Prostate gland (tissue), 2 donors: ENCODE measurements at places on chromosomes 5 and 9. TPM values are rescaled to one million over a fixed set of nuclear protein-coding genes. Genes with fewer than 3 reads are reported as not detected.

- no peak overlapping the region for H3K4me3 ChIP-seq
- no peaks in the 10 kb centered on the region for H3K4me1 ChIP-seq
- DNase-seq, result no peak
- no peak overlapping the region for H3K27ac ChIP-seq
- H3K27me3 ChIP-seq, result no peaks in the 10 kb centered on the region
Observed at GRCh38 chr9:85421641-85422040, 320.1 kb downstream of the AGTPBP1 start.

GRCh38 chr9:115285836-115286235 is 167.9 kb upstream of the TNC start:
- no peaks in the 10 kb centered on the region for H3K4me1 ChIP-seq
- H3K27ac ChIP-seq, result no peak overlapping the region
- DNase-seq, result no peak
- H3K27me3 ChIP-seq, result no peaks in the 10 kb centered on the region
- H3K36me3 ChIP-seq, result no peaks in the 10 kb centered on the region
- H3K4me3 ChIP-seq, result no peak overlapping the region

The BSPRY gene
- total RNA-seq, result 8.4 TPM

DNA sequence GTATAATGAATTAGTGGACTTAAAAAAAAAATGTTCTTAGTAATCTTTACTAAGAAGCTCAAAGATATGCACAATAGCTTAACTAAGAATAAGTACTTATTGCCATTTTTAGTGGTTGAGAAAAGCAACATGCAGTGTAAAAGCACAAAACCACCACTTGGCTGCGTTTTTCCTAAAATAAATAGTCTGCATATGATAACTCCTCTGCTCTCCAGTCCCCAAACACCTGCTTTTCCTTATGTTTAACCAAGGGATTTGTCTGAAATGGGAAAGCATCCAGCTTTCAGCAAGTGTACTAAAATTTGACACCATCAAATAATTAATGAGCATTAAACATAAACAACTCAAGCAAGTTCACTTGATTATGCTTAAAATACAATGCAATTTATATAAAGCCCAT is 41.4 kb downstream of the PSIP1 start:
- H3K4me1 ChIP-seq, result no peaks in the 10 kb centered on the region
- H3K27ac ChIP-seq, result no peak overlapping the region
- no peak overlapping the region for H3K4me3 ChIP-seq
- no peaks in the 10 kb centered on the region for H3K27me3 ChIP-seq
- no peaks in the 10 kb centered on the region for H3K36me3 ChIP-seq
- no peak for DNase-seq

DNA sequence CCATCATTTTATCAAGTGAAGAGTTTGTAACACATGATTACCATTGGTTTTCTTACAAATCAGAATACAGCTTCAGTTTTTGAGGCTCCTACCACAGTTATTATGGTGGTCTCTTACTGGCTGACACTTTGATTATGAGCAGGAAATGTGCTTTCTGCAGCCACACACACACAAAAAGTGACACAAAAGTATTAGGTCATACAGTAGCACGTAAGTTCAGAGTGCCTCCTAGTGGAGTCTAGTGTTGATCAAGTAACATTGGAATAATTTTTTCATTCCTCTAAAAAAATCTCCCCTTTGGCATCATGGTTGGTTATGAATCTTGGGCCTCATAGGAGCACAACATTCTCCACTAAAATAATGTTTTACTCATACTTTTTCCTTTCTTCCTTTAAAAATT is 37.6 kb downstream of the PAM start:
- no peaks in the 10 kb centered on the region for H3K27me3 ChIP-seq
- H3K36me3 ChIP-seq, result no peaks in the 10 kb centered on the region
- DNase-seq, result no peak

- H3K27me3 ChIP-seq, result no peaks in the 10 kb centered on the region
- H3K27ac ChIP-seq, result peak within 1 kb of the TSS; percentile 44
- H3K4me1 ChIP-seq, result no peaks in the 10 kb centered on the region
- H3K36me3 ChIP-seq, result no peaks in the 10 kb centered on the region
- peak within 1 kb of the TSS; percentile 37 for H3K4me3 ChIP-seq
Observed at GRCh38 chr5:7850395-7851239, at the start of gene CFAP90. Gene CFAP90 (minus strand): TSS chr5:7851133. CDS start chr5:7851021, 112 bp downstream.

The AK3 gene
- total RNA-seq, result 44.8 TPM

The ELOVL7 gene
- total RNA-seq, result 15.7 TPM

The PCDHGA11 gene
- total RNA-seq, result 3.4 TPM

DNA sequence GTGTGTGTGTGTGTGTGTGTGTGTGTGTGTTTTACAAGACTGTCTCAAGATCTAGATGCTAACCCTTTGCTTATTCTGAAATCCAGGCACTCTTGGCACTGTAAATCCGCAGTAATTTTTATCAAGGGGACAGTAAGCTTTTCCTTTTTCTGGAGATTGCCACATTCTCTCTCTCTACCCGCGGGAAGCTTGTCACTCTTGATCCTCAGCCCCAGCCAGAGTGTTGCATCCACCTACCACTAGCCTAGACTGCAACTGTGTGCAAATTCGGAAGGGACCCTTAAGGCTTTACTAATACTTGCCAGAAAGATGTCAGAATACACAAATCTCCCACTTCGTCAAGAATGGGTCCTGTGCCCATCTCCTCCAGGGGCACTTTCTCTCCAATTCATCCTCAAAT is 54.9 kb upstream of the EPB41L4A start:
- no peak overlapping the region for H3K4me3 ChIP-seq
- no peaks in the 10 kb centered on the region for H3K36me3 ChIP-seq
- H3K27me3 ChIP-seq, result no peaks in the 10 kb centered on the region

DNA sequence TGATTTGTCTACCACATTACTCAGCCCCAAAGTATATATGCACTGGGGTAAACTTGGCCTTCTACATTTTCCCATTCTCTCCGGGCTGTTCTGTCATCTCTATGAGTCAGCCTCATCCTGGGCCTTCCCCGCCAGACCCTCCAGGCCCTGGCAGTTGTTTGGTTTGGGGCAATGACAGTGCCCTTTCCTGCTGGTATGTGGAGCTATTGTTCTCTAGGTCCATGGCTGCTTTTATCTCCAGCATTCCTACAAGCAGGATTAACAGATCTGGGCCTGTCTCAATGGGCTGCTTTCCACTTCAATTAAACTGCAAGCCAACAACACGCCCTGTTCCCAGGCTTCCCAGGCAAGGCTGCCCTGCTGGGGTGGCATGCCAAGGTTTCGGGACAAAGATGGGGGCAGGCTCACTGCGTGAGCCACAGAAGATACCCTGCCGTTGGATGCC is 136.4 kb downstream of the SLIT3 start:
- no peak overlapping the region for H3K27ac ChIP-seq
- peak; percentile 87 for DNase-seq
- H3K36me3 ChIP-seq, result no peaks in the 10 kb centered on the region
- H3K4me1 ChIP-seq, result no peaks in the 10 kb centered on the region
- no peaks in the 10 kb centered on the region for H3K27me3 ChIP-seq
- no peak overlapping the region for H3K4me3 ChIP-seq

DNA sequence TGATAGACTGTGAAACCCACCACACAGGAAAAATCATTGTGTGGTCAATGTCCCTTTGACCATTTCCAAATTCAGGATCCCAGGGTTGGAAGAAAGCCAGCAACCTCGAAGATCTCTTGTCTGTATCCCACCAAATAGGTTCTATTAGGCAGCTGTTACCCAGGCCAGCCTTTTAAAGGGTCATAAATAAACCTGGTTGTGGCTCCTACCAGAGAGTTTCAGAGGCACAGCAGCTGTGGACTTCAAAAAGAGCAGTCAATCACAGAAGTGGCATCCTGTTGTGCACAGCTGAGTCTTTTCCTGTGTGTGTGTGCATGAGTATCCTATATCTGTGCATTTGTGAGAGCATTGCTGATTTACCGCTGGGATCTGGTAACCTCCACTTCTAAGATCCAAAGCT is 23.7 kb upstream of the OR2S2 start:
- no peaks in the 10 kb centered on the region for H3K27me3 ChIP-seq
- H3K27ac ChIP-seq, result no peak overlapping the region
- H3K4me1 ChIP-seq, result no peaks in the 10 kb centered on the region

The MARCHF6 gene
- total RNA-seq, result 65.3 TPM

DNA sequence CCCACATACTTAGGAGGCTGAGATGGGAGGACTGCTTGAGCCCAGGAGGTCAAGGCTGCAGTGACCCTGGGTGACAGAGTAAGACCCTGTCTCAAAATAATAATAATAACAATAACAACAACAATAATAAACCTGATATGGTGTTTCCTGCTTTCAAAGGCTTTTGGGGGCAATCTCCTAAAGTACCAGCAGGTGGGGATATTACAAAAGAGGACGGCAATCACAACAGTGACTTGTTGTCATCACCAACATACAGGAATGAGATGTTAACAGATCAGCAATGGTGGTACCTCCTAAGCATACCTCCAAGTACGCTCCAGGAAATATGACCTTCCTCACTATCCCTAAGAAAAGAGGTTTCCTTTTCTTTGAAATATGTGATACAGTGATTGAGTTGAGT is 91.1 kb upstream of the RNF180 start:
- H3K4me1 ChIP-seq, result no peaks in the 10 kb centered on the region
- H3K27me3 ChIP-seq, result no peaks in the 10 kb centered on the region
- no peak overlapping the region for H3K27ac ChIP-seq

DNA sequence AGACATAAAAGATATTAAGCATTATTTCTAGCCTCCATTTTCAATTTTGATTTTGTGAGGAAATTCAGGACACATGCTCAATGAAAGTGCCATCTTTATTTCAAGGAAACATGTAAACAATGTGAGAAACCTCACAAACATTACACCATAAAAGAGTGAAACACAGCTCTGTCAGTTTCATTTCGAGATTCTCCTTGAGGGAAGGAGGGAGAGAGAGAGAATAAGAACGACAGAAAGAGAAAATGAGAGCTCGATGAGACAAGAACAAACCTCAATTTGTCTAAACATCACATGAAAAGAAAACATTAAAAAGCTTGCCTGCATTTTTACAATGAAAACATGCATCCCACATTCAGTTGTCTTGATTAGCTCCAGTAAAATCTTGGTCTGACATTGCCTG is 553.5 kb upstream of the MEF2C start:
- no peak overlapping the region for H3K27ac ChIP-seq
- DNase-seq, result no peak
- no peaks in the 10 kb centered on the region for H3K4me1 ChIP-seq
- H3K4me3 ChIP-seq, result no peak overlapping the region
- H3K27me3 ChIP-seq, result no peaks in the 10 kb centered on the region

DNA sequence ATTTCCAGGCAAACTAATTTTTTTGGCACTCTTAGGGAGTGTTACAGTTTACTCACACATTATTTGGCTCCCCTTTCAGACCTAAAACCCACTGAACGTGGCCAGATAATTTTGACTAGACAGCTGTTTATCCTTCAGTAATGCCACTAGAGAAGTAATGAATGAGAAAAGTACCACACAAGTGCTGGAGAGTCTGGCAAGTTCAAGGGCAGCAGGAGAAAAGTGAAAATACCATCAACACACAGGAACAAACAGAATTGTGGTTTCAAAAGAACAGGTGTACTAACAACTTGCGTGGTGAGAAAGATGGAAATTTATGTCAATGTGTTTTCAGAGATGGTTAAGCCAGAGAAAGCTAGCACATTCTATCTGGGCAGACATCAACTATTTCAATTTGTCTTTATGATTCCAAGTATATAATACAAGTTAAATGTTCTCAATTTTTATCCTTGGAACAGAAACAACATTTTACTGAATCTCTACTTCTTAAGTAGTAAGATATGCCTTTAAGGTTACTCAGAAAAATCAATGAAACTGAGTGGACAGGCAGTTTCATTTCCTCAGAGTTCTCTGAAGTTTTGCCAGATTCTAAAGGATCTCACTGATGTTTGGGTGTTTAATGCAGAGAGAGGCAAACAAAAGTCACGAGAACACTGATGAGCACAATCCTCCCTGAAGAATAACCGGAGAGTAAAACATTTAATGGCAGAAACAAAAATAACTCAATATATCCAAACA is 91.0 kb downstream of the ARSB start:
- no peak for DNase-seq
- H3K27me3 ChIP-seq, result no peaks in the 10 kb centered on the region
- no peak overlapping the region for H3K27ac ChIP-seq
- no peaks in the 10 kb centered on the region for H3K4me1 ChIP-seq
- no peak overlapping the region for H3K4me3 ChIP-seq
- no peaks in the 10 kb centered on the region for H3K36me3 ChIP-seq

- H3K4me1 ChIP-seq, result no peaks in the 10 kb centered on the region
- H3K36me3 ChIP-seq, result no peaks in the 10 kb centered on the region
- no peak overlapping the region for H3K27ac ChIP-seq
- DNase-seq, result peak; percentile 76
- H3K27me3 ChIP-seq, result no peaks in the 10 kb centered on the region
- no peak overlapping the region for H3K4me3 ChIP-seq
Observed at GRCh38 chr5:91101600-91102379, 281.3 kb downstream of the ARRDC3 start.

DNA sequence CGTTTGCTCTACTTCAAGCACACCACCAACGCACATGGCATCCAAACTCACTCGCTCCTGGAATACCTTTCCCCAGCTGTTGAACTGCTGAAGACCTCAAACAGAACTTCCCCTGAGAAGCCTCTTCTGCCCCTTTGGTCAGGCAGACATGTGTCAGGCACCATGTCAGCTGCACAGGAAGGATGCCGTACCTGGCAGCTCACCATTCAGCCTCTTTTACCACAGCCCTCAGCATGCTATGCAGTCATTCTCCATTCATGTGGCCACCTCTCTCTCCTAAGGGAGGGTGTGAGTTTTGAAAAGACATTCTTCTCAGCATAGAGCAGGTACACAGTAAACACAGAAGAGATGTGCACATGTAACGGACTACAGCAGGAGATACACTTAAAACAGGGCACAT is 14.2 kb downstream of the IL4 start:
- no peak overlapping the region for H3K4me3 ChIP-seq
- no peak overlapping the region for H3K27ac ChIP-seq
- H3K27me3 ChIP-seq, result no peaks in the 10 kb centered on the region
- H3K4me1 ChIP-seq, result no peaks in the 10 kb centered on the region
- no peak for DNase-seq
- no peaks in the 10 kb centered on the region for H3K36me3 ChIP-seq

DNA sequence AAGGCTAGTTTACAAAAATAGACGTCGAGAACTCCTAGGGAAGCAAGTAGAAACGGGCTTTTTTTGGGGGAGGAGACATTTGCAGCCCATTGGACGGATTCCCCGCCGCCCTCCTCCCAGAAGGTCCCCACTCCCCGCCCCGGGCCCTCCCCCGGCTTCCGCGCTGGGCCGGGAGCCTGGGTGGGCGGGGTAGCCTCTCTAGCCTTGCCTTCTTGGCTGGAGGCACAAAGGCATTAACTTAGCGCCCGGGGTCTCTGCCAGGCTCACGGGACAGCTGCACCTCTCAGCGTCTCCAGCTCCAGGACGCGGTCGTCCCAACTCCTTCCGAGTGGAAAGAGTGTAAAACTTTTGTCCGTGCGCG is at the start of gene DMRTA1:
DMRTA1 (plus strand) TSS at position 236 of the 361 bp plus-strand sequence. CDS start 242 bp downstream, outside the sequence.
- no peaks in the 10 kb centered on the region for H3K36me3 ChIP-seq
- H3K27me3 ChIP-seq, result no peaks in the 10 kb centered on the region
- H3K27ac ChIP-seq, result peak within 1 kb of the TSS; percentile 94

The LHFPL2 gene
- 40.4 TPM for total RNA-seq

The DAB2 gene
- 38.1 TPM for total RNA-seq

DNA sequence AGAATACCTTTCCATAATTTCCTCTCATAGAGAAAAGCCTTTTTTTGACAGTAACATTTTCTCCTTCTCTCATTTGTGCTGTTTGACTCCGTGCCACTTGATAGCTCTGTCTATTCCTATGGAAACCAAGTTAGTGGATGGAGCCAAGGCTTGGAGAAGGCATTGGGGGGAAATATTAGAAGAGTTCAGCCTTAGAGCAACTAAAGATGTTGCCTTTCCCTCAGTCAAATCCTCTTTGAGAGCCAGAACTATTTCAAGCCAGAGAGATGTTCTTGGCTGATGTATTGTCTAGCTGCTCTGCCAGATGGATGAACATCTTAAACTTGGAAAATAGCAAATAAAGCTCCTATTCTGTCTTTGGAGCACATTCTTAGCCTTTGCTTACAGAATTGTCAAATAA is 112.4 kb downstream of the INVS start:
- H3K4me1 ChIP-seq, result no peaks in the 10 kb centered on the region
- no peaks in the 10 kb centered on the region for H3K27me3 ChIP-seq
- no peaks in the 10 kb centered on the region for H3K36me3 ChIP-seq
- H3K4me3 ChIP-seq, result no peak overlapping the region
